ENCODE measurements at places on chromosomes 3 and 15.

DNA sequence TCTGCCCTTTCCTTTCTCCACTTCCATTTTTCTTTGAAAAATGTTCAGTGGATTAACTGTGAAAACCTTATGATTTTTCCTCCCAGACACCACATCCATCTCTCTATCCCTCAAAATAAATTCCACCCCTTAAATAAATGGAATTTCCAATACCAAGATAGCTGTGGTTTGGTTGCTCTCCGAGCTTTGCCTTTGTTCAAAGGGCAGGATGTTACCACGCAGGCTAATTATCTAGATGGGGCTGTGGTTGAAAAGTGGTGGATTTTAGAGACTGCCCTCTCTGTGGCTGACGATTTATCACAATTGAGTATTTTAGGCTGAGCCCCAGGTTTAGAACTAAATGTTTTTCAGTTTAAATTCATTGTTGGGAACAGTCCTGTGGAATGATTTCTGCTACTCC, 36.9 kb upstream of the CMSS1 start:
- DNase-seq, result no peak

GRCh38 chr15:49238342-49238741, 68.3 kb downstream of the GALK2 start:
- no peak for DNase-seq

- no peak for DNase-seq
Measured at GRCh38 chr3:88707837-88708236, 399.6 kb upstream of the EPHA3 start.

GRCh38 chr15:79872358-79873017, 24.3 kb downstream of the MTHFS start:
- no peak for DNase-seq

- DNase-seq, result no peak
Measured at GRCh38 chr3:46466871-46467403, 2.2 kb upstream of the LTF start.

All from H7 (cell line).